ENCODE measurements at places on chromosomes 1 and 21.

DNA sequence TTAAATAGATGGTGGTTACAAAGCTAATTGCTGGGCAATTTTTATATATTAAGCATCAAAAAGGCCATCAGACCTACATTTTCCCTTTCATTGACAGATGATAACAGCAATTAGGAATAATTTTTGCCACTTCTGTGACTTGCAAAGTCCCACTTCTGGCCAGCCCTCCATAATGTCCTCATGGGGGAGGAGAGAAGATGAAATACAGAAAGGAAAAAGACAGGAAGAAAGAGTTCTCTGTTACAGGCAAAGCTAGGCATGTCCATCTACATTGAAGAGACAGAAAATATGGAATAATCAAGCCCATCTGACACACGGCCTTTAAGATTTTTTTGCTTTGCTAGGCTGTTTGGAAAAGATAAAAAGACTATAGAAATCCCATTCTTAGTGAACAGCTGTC is 108.0 kb downstream of the ENAH start:
- DNase-seq, result no peak

GRCh38 chr1:247007511-247008405 is at the start of gene ZNF695:
ZNF695 (minus strand) TSS chr1:247008057; CDS start chr1:247007908, 149 bp downstream.
- DNase-seq, result peak; percentile 87

DNA sequence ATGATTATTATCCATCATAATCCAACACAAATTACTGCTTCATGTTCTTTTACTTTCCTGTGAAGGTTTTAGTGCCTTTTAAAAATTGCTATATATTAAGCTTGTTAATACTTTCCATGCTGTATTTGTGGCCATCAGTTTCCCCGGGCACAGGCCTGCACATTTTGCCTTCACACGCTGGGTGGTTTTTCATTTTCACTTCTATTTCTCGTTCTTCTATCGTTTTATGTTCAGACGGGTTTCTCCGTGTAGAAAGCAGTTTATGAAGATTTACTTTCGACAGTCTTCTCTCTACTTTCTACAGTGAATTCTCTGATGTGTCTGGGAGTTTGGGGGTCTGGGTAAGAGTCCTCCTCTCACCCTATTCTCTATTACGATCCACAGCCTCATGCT is 9.5 kb downstream of the RUNX3 start:
- DNase-seq, result no peak

GRCh38 chr1:229147072-229147471 is 123.8 kb upstream of the RAB4A start:
- no peak for DNase-seq

GRCh38 chr1:27521861-27522431 is 32.0 kb upstream of the WASF2 start:
- no peak for DNase-seq

DNA sequence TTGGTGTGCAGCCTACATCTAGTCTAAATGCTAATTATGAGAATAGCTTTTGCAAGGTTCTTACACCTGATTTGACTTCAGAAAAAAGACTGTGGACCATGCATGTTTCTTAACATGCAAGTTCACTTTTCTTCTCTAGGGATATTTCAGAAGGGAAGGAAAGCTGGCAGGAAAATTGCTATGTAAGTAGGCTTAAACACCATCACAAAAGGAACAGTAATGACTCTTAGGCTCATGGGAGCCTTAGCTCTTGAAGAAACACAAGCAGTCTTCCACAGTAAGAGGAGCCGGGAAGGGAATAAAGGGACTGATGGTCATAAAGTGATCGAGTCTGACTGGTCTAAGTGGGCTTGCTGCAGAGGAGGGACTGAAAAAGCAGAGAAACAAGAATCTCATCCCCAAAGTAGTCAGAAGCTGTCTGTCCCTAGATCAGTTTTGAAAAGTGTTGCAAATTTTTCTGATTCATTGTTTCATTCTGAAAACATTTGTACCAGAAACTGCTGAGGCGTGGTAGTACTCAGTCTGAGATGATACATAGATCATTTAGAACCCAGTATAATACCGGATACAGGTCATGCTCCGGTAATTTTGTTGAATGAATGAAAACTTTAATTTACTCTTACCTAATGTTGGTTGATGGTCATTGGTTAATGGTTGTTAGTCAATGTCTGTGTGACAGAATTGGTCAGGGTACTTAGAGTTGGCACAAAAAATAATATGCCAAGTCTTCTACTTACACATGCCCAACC is 40.9 kb downstream of the SMYD2 start:
- no peak for DNase-seq

GRCh38 chr1:51753969-51754368 is 124.6 kb downstream of the NRDC start:
- no peak for DNase-seq

- no peak for DNase-seq
These were observed 53.3 kb upstream of the ZC3H11B start for GRCh38 chr1:219666242-219666641.

GRCh38 chr1:68725001-68725752 is 228.3 kb upstream of the DEPDC1 start:
- peak; percentile 30 for DNase-seq

DNA sequence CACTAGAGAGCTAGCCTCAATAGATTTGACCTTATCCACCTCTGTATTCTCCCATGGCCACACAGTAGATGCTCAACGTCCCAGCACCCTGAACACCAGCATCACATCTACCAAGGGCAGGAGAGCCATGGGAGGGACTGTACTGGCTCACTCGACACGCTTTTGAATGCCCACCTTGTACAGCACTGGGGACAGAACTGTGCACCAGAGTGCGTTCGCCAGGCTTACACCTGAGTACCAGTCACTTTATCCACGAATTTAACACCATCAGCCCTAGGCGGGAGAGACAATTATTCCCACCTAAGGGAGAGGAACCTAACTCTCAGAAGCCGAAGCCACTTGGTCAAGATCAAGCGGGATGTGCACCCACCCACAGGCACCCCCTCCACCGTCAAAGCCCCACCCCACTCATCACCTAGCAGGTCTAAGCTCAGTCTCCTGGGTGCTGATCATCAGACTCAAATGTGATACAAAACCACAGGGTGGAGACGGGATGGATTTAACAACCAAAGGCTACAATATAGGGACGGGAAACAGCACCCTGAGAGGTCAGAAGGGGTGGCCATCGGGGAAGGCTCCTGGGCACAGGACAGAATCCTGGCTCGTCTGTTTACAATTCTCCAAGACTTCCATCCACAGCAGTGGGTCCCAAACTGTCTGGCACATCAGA is 110.5 kb downstream of the GLIS1 start:
- DNase-seq, result no peak

DNA sequence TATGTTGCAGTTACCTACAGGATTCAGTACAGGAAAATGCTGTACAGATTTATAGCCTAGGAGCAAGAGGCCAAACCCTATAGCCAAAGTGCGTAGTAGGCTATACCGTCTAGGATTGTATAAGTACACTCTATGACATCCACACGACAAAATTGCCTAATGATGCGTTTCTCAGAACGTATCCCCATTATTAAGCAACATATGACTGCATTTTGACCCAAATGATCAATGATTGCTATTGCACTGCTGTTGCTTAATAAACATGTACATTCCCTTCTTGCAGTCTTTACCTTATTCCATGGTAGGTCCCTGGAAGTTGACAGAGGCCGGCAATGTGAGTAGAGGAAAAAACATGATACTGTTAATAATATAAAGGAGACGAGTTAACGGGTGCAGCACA is 33.0 kb downstream of the LRRC8C start:
- DNase-seq, result no peak

DNA sequence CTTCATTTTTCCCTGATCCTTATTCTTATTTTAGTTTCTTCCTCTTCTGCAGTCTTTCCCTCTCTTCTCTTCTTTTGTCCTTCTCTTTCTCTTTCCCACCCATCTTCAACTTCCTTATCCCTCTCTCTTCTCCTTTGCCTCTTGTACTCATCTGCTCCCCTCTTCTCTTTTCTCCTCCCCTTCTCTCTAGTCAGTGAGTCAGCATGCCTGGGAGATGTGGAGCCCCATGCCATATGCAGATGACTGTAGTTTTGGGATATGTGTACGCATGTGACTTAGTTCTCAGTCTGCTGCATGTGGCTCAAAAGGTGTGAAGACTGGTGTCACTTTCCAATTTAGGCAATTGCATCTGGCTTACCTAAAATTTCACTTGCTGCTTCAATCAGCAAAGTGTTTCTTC is 10.4 kb downstream of the DNAJC6 start:
- no peak for DNase-seq

DNA sequence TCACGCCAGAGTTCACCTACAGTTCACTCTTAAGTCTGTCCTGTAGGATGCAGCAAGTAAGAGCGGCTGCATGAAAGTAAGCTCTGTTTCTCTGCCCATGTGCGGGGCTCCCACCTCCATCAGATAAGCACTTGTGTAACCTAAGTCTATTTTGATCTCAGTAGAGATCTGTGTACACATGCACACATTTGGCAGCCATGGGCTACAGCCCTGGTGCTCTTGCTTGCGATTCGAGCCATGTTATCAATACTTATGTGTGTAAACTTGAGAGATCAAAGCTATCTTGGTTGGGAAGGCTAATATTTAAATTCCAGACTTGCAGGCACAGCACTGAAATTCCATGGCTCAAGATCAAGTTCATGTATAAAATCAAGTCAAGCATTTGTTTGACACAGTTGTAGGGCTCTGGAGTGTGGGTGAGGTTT is 244.7 kb upstream of the FGGY start:
- DNase-seq, result no peak

GRCh38 chr1:154774175-154774855 is 95.8 kb downstream of the KCNN3 start:
- no peak for DNase-seq

DNA sequence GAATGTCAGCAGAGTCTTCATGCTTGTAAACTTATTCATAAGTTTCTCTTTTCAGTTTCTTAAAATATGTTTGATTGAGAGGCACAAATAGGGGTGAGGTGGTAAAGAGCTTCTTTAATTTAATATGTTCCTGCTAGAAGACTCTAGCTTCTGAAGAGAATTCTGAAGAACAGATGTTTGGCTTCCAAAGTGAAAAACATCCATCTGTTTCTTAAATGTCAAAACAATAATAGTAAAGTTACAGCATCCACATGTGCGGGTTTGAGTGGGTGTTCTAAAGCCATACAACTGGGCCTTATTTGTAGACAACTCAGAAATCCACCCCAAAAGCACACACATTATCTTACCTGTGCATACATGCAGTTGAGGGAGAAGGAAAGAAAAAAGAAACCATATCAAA is 144.0 kb upstream of the ADGRL4 start:
- DNase-seq, result no peak

DNA sequence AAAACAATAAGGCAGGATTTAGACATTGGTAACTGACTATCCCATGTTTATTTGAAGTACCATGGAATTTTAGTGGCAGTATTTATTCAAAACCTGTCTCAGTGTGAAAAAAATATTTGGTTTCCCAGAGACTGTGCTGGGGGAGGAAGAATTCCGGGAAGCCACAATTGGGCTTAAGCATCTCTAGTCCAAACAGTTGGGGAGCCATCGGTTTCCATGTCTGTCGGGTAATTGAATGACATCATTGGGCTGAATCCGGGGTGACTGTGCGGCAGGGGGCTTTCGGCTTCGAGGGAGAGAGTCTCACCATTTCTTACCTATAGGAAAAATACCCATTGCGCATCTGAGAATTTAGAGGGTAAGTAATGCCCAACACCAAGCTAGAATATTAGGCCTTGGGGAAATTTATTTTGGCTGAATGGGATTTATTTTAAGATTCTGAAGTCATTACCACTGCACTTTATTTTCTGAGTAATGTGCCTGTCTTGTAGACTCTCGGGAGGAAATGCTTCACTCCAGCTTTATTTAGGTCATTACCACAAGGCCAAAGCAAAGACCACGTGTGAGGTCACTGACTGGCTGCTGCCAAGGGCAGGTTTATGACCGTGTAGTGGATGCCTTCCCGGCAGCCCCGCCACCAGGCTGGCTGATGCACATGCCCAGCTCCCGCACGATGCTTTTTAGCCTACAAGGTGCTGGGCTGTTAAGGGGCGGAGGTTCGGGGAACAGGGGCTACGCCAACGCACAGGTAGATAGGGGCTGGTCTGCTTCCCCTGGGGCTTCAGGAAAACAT is 23.1 kb upstream of the UMODL1 start:
- no peak for DNase-seq

DNA sequence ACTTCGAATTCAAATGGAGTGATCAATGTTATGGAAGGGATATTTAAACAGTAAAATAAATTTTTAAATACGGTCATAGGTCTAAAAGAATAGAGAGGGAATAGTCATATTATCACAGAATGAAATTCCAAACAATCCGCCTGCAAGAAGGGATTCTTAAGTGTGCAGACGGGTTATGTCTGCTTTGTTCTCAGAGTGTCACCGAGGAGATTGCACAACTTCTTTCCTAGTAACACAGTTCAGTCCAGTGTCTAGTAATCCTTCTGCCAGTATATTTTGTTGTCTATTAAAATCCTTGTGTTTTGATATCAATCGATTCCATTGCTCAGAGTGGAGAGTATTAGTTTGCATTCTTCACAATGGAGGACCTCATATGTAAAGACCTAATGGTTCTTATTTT is 48.4 kb downstream of the LRRC53 start:
- no peak for DNase-seq

- no peak for DNase-seq
These were observed 31.6 kb downstream of the CLIC4 start for GRCh38 chr1:24776821-24777220.

DNA sequence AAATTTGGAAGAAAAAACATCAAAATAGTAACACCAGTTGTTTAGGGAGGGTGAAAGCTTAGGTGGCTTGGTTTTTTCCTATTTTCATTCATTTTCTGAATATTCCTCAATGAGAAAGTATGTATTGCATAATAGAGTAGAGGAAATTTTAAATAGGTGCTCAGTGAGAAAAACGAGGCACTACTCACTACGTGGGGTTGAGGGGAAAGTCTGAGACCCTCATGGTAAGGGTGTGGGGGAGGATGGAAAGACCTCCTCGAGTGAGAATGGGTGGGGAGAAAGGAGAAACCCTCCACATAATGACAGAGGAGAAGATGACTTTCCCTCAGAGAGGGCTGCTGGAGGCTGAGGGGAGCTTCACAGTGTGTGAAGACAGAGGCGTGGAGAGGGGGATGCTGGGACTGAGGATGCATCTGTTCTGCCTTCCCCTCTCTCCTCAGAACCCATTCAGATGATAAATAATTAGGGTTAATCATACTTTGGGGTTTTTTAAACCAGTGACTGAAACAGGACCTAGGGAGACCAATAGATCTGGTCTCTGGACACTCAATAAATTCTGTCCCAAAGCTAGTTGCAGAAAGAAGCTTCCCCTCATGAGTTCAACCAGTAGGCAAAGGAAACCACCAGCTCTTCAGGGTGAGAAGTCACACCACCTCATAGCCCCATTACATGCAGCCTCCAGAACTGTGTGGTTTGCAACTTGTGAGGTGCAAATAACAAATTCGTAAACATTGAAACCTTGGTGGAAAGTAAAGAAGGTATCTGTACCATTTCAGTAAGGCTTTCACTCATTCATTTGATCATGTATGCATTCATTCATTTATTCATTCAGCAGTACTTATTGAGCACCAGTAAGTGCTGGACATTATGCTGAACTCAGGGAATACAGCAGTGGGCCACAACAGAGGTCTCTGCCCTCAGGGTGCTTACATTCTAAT is 17.1 kb downstream of the SLAMF7 start:
- no peak for DNase-seq

GRCh38 chr1:9211291-9211811 is 23.2 kb upstream of the H6PD start:
- DNase-seq, result no peak
